SK-N-MC (cell line): ENCODE measurements at places on chromosomes 2 and 18.

GRCh38 chr2:62186156-62186905 lies 9.6 kb upstream of the B3GNT2 start:
- DNase-seq: no peak

DNA sequence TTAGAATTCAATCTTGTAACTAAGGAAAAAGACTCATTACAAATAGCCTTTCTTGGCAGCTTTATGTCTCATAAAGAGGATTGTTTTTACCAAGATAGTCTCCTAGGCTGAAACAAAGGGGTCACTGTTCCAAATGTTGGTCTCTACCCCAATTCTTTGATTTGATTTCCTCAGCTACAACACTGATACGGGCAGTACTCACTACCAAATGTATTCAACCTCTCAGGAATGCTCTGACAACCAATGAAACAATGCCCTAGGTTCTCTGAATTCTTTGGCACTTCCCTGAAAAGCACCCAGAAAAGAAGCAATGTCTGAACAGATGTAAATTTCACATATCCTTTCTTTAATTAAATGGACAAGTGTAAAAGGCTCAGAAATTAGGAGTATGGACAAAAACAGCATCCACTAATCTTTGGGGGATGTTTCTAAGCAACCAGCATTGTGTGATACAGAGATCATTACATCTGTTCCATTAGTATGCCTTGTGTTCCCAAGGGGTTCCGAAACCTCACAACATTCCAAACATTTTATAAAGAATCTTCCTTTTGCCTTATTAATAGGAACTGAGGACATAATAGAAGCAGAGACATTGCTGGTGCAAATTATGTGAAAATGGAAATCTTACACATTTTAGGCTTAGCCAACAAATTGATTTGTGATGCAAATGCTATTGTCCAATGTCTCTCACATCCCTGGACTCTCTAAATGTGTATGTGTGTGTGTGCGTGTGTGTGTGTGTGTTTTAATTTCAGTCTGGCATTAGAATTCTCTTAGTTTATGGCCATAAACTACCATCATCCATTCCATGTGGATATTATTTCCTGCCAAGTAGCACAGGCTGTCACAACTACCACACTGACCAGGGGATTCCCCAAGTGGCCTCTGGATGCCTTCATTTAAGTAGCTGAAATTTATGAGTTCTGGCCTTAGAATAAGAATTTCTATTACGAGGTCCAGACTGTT lies 276.0 kb downstream of the MTX2 start:
- DNase-seq: no peak

- DNase-seq: no peak
These were observed 43.2 kb downstream of the LAMA3 start for GRCh38 chr18:23732439-23732838.

DNA sequence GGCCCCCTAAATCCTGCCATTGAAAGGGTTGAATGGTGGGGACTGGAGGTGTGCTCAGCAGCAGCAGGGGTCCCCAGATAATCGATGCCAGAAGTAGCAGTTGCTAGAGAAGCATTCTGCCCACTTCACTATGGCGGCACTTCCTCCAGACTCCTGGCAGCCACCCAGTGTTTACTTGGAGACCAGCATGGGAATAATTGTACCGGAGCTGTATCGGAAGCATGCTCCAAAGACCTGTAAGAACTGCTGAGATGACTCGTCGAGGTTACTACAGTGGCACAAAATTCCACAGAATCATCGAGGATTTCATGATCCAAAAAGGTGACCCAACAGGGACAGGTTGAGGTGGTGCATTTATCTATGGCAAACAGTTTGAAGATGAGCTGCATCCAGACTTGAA lies 11.0 kb upstream of the GAREM2 start:
- no peak for DNase-seq

DNA sequence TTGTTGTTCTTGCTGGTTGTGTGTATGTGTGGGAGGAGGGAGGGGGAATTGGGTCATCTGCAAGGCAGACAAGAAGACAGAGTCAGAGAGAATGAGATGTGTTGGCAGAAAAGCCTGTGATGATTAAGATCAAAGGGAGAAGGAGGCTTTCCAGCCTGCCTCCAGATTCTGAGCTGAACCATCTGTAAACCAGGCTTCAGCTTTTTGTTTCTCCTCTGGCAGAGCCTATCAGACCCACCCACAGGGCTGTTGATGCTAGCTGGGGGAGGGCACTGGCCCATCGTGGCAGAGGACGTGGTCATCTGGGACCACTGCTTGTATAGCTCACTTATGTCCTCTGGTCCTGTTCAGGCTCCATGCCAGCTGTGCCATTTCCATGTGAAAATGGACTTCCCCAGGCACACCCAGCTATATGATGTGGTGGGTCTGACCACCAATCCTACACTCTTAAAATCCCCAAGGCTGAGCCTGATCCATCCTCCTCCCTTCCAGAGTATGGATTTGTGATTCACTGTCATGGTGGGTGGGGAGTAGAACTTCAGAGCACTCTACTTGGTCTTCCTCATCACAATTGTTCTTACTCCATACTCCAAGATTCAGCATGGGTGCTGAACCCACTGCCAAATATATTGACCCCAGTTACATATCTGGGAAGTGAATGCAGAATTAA lies 27.8 kb upstream of the COL6A3 start:
- no peak for DNase-seq

GRCh38 chr2:43224571-43225092 lies 1.8 kb downstream of the ZFP36L2 start:
- no peak for DNase-seq

- no peak for DNase-seq
These were observed 96.3 kb upstream of the RAB6C start for GRCh38 chr2:129883121-129883520.

DNA sequence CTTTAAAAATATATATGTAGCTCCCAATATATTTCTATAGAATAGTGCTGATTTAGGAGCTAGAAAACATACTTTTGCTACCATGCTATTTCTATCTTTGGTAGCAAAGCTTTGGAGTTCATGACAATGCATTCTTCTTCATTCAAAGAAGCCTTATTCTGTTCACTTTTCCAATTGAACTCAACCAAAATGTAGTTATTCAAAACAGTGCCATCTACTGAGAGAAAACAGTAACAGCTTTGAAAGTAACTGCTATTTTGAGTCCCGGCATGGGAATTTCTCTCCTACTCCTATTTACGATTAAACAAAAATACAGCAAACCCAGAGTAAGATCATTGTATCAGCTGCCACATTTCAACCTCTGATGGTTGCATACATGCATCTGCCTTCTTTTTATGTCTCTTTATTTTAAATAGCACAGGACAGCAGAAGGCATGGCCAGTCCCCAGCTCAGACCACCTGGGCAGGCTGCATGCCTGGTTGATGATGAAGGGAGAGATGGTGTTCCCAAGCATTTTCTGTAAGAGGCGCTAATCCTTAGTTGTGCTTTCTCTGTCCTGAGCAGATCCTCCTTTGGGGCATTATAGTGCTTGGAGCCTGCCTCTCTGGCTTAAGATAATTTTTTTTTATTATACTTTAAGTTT lies 69.7 kb upstream of the SULT1C3 start:
- peak; percentile 5 for DNase-seq

DNA sequence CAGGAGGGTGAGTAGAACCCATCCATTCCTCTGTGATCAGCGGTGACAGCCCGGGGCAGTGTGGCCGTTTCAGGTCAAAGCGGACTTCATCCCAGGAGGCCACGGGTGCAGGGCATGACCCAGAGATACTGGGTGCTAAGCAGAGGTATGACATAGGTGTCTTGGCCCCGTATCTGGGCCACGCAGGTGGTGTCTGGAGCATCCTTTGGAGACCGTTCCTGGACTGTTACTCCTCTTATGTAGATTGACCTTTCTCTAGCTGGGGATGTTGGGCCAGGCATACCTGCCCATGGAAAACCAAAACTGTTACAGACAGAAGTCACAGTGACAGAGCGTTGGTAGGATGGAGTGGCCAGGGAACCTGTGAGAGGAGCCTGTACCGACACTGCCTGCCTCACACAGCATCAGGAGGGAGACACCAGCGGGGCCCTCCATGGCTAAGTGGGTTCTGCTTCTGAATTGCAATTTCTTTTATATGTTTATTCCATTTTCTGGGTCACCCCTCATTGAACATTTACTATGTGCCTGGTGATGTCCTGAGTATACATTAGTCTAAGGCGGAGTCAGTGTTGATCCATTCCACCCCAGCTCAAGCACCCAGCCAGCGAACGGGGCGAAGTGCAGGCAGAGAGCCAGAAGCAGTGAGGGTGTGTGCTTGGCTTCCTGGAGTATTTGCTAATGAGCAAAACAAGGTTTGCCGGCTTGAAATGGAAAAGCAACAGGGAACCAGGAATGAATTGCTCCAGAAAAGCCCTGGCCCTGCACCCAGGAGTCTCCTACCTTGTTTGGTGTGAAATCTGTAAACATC lies 141.7 kb downstream of the SH3RF3 start:
- no peak for DNase-seq

DNA sequence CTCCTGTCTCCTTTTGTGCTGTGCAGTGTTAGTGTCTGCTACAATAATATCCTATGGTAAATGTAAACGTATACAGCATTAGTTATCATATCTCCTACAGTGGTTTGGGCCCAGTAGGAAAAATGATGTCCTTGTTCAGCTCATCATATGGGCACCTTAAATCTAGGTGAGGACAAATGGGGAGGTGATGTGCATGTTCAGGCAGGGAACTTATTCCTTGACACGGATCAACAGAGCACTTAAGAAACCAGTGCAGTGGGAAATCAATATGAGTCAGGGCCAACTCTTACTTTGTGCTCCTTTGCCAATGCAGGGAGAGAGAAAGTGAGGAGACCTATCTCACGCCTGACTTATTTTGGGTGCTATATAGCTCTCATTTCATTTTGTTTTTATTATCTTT lies 76.4 kb downstream of the KLHL14 start:
- no peak for DNase-seq

DNA sequence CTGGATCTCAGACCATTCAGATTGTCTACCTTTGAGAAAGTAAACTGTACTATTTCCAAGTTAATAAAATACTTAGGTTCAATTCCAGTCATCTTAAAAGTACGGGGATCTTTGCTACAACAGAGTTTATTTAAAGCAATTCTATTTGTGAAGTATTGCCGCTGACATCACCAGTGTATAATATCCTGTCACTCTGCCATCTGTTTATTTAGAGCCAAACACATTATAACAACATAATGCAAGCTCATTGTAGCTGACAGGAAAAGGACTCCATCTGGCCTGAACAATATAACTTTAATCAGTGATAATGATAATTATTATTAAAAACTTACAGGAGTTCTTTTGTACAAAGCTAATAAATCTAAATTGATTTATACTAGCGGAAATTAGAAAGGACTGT lies 786.8 kb downstream of the ERBB4 start:
- DNase-seq: no peak

GRCh38 chr2:193409951-193410350 lies 1215.2 kb upstream of the TMEFF2 start:
- DNase-seq: no peak

- DNase-seq: no peak
These were observed 84.1 kb downstream of the NDUFA10 start for GRCh38 chr2:239940861-239941570.

- DNase-seq: no peak
These were observed 1.0 kb upstream of the GPR35 start for GRCh38 chr2:240624011-240624949.

DNA sequence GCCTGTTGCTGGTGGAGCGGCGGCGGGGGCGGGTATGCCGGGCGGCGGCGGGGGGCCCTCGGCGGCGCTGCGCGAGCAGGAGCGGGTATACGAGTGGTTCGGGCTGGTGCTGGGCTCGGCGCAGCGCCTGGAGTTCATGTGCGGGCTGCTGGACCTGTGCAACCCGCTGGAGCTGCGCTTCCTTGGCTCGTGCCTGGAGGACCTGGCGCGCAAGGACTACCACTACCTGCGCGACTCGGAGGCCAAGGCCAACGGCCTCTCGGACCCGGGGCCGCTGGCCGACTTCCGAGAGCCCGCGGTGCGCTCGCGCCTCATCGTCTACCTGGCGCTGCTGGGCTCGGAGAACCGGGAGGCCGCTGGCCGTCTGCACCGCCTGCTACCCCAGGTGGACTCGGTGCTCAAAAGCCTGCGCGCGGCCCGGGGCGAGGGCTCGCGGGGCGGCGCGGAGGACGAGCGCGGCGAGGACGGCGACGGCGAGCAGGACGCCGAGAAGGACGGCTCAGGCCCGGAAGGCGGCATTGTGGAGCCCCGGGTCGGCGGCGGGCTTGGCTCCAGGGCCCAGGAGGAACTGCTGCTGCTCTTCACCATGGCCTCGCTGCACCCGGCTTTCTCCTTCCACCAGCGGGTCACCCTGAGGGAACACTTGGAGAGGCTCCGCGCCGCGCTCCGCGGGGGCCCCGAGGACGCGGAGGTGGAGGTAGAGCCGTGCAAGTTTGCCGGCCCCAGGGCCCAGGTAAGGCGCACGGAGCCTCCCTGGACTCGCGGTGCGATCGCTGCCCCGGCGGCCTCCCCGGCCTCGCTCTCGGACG lies 1.0 kb downstream of the ZCCHC2 start:
- no peak for DNase-seq

DNA sequence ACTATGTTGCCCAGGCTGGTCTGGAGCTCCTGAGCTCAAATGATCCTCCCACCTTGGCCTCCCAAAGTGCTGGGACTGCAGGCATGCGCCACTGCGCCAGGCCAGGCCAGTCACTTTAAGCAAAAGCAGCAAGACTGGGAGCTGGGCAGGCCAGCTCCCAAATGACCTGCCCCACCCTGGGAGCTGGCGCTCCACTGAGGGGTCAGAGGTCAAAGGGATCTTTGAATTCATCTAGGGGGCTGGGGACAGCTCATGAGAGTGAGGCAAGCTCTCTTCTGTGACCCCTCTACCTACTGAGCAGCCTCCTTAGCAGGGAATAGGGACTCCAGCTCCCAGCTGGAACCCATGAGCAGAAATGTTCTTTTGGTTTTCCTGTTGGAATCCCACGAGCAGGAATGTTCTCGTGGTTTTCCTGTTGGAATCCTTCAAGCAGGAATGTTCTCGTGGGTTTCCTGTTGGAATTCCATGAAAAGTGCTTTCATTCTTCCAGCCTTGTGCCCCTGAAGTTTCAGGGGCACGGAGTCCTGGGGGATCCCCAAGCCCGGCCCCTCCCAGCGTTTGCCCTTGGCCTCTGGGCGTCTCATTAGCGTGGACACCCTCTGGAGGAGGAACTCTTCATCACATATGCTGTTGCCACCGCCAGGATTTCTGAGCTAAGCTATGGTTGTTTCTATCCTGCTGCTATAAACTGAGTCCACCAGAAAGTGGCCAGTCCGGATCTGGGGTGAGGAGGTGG lies 162.0 kb upstream of the HAAO start:
- no peak for DNase-seq

DNA sequence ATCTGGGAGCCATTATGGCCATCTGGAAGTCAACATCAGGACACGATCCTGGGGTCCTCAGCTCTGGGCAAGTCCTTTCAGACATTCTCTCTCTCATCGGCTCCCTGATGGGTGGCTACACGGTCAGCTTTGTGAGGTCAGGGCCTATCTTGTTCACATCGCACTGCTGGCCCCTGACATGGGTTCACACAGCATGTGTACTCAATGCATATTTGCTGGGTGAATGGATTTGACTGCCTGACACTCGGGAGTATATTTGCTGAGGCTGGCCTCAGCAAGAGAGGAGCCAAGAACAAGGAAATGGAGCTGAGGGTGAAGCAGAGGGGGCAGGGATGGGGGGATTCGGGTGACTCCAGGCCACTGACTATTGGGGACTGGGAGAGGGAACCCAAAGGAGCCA lies 50.5 kb downstream of the SLC4A5 start:
- no peak for DNase-seq
